T-helper 17 cell (primary cell): ENCODE measurements at places on chromosomes 2 and 18.

DNA sequence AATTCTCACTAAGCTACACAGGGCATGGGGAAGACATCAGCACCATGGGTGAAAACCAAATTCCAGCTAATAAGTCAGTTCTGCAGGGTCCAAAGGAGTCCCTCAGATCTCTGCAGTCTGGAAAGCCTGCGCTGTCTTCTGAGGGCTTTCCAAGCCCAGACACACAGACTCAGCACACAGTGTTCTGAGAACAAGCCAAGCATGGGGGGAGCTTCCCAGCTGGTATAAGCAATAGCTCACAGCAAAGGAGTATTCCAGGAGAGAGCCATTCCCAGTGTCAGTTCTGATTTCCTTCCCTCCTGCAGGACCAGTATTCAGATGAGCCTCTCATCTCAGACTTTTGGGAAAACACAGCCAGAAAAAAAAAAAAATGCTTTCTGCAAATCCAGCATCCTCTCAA lies 370.8 kb downstream of the TNS1 start:
- DNase-seq, result no peak

DNA sequence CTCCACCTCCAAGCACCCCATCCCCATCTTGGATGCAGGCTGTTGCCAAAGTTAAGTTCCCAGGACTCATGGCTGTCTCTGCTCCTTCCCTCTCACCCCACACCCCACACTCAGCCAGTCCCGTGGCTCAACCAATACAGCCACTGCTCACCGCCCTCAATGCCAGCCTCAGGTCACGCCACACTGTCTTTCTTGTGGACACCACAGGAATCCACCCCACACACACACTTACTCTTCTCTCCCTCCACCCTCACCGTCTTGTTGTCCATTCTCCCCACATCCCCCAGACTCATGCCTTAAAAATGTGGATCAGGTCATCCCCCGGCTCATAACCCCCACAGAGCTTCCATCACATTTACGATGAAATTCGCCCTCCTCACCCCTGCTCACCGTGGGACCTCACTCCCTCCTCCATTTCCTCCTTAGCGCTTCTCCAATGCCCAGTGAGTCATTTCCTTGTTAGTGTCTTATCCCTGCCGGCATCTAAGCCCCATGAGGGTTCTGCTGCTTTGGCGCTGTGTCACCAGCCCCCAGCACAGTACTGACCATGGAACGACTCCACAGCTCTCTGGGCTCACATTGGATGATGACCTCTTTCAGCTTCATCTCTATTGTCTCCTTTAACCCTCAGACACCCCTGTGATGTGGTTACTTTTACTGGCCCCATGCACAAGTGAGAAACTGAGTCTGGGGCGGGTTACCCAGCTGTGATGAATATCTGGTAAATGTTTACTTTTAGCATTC lies 13.8 kb downstream of the MLPH start:
- no peak for DNase-seq

DNA sequence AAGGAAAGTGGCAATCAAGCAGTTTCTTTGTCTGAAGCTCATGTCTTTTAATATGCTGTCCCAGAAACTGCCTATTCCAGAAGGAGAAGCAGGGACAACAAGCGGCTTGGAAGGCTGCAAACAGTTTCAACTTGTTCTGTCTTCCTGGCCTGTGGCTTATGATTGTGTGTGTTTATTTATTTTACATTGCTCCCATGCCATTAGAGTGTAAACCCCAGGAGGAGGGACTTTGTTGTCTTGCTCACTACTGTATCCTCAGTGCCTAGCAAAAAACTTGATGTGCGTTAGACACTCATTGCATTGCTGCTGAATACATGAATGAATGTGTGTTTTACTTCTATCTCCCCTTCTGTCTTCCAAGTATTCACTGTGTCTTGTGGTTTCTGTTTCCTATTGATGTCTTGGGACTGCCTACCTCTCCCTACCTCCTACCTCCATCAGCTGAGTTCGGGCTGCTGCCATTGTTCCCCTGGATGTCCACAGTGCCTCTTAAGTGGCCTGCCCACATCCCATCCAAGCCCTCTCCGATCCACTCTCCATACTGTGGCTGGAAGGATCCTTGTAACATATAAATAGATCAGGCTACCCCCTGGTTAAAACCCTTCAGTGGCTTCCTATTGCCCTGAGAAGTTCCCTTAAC lies 261.4 kb downstream of the DYSF start:
- DNase-seq, result no peak

GRCh38 chr18:55152801-55153200 lies 193.5 kb upstream of the CCDC68 start:
- no peak for DNase-seq

GRCh38 chr2:152481881-152482583 lies 147.1 kb downstream of the FMNL2 start:
- DNase-seq, result no peak

GRCh38 chr2:208609166-208609804 lies 202.7 kb downstream of the PTH2R start:
- no peak for DNase-seq

DNA sequence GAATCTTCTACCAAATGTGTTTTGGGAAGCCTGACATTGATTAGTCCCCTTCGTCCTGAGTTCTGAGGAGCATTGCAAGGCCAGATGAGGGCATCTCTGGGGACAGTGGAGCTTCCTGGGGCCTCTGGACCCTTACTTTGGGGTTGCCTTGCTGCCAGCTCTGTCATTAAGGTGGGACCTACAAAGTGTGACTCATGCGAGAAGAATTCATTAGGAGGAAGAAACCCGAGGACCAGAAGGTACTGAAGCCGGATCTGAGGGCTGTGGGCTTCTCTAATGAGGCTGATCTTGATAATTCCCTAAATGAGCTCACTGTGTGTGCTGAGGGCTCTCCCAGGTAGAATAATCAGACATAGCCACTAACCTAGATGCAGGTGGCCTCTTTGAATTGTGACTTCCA lies 695 bp upstream of the SCYGR2 start:
- DNase-seq, result no peak

DNA sequence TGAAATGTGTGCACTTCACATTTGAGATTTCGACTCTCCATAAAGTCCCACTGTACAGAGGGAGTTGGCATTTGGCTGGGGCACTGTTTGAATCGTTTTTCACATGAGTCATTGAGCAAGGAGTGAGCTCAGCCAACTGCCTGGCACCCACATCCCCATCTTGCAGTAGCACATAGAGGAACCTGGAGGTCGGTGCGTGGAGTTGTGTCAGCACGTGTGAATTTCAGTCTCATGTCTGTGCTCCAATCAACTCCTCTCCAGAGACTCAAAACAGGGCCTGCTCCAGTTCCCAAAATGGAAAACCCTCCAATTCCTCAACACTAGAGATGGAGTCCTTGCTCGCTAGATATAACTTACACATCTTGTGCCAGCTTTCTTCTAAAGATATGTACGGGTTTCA lies 126.8 kb upstream of the CAPN13 start:
- no peak for DNase-seq

- no peak for DNase-seq
These were observed 329.3 kb downstream of the C1D start for GRCh38 chr2:67733517-67733916.

DNA sequence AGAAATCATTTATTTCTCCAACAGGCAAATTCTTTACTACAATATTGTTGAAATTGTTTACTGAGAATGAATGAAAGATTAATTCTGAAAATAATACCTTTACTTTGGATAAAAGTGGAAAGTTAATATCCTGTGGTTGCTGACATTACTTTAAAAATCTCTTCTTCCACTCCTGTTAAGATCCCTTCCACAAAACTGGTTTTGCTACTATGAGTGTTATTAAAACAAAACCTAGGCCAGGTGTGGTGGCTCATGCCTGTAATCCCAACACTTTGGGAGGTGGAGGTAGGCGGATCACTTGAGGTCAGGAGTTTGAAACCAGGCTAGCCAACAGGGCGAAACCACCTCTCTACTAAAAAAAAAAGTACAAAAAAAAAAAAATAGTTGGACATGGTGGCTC lies 123.9 kb upstream of the CCDC150 start:
- no peak for DNase-seq

- no peak for DNase-seq
These were observed 196.3 kb downstream of the CTIF start for GRCh38 chr18:48735080-48735676.

DNA sequence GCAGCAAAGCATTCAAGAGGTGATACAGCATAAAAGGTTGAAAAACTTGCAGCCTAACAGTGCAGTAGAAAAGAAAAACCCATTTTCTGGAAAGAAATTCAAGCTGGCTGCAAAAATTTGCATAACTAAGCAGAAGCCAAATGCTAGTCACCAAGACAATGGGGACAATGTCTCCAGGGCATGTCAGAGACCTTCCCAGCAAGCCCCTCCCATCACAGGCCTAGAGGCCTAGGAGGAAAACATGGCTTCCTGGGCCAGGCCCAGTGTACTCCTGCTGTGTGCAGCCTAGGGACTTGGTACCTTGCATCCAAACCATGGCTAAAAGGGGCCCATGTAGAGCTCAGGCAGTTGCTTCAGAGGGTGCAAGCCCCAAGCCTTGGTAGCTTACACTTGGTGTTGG lies 405.1 kb upstream of the CYRIA start:
- no peak for DNase-seq

GRCh38 chr2:74290466-74291217 lies 52.6 kb downstream of the SLC4A5 start:
- DNase-seq, result no peak

DNA sequence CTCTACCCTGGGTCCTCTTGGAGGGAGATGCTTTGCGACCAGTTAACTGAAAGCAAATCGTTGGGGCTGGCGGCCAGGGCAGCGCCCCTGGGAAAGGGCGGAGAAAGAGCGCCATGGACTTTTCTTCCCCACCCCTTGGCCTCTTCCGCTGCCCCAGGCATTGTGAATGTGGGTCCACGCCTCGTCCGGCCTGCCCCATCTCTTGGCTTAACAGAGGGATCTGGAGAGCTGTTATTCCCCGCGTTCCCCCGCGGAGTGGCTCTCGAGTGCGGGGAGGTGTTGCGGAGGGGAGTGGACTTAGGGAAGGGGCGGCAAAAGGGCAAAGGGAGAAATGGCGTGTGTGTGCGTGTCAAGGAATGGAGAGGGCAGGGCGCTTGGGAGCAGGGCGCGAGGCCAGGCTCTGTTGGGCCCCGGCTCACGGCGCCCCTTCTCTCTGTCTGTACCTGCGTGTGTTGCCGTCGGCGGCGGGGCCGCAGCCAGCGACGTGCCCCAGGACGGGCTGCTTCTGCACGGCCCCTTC lies 6.6 kb downstream of the EMX1 start:
- DNase-seq, result no peak

GRCh38 chr2:147094077-147094476 lies 750.8 kb upstream of the ACVR2A start:
- DNase-seq, result no peak

- no peak for DNase-seq
These were observed 36.6 kb upstream of the GORASP2 start for GRCh38 chr2:170892391-170892951.

GRCh38 chr18:38481576-38481975 lies 916.0 kb upstream of the CELF4 start:
- no peak for DNase-seq

GRCh38 chr2:75222527-75222926 lies 23.2 kb upstream of the TACR1 start:
- DNase-seq, result no peak

DNA sequence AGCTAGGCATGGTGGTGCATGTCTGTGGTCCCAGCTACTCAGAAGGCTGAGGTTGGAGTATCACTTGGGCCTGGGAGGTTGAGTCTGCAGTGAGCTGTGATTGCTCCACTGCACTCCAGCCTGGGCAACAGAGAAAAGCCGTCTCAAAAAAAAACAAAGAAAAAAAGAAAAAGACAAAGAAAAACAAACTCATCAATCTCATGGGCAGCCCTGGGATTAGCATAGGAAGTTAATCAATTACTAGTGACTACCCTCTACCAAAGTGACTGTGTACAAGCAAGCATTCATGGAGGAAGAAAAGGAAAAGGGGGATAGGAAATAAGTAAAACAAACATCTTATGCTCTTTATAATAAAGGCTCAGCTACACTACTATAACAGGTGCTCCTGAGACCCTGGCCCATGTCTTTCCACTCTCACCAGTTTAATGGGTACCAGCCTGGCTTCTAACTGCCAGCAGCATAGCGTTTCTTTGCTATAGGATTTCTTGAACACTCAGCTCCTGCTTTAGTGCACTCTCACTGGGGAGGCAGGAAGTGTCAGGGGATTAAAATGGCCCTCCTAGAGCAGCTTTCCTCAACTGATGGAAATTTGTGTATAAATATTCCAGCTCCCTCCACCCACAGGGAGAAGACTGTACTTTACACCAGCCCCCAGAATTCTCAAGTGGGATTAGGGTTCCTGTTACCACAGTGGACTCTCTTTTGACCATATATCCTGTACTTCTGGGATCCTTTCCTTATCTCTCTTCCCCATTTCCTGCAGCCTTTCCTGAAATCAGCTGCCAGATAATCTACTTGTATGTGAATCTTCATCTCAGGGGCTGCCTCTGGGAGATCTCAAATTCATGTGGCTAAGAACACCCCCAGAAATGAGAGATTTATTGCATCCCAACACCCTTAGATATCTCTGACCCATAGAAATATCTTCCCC lies 91.3 kb upstream of the GLS start:
- DNase-seq, result no peak

DNA sequence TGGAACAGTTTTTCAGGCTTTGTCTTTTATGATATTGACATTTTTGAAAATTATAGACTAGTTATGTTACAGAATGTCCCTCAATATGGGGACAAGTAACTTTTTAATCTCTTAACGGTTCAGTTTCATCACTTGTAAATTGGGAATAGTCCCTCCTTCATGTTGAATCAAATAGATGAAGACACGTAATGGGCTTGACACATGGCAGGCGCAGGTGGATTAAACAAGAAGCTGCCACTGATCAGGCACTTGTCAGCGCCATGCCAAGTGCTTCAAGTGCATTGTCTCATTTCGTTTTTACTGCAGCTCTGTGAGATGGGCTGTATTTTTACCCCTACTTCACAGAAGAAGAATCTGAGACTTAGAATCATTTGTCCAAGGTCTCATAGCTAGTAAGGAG lies 9.5 kb upstream of the SMAD4 start:
- DNase-seq, result no peak

DNA sequence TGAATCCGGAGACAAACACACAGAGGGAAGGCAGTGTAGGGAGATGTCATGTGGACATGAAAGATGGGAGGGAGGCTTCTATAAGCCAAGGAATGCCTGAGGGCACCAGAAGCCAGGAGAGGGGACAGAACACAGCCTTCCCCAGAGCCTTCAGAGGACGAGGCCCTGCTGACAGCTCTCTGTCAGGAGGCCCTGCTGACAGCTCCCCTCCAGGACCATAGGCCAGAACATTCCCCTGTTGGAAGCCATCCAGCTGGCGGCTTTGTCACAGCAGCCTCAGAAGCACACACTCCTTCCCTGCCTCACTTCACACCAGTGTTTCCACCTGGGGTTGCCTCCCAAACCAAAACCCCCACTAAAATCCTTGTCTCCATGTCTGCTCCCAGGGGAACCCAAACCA lies 171.3 kb upstream of the ID2 start:
- no peak for DNase-seq
